ENCODE measurements at places on chromosomes 7 and 10.

DNA sequence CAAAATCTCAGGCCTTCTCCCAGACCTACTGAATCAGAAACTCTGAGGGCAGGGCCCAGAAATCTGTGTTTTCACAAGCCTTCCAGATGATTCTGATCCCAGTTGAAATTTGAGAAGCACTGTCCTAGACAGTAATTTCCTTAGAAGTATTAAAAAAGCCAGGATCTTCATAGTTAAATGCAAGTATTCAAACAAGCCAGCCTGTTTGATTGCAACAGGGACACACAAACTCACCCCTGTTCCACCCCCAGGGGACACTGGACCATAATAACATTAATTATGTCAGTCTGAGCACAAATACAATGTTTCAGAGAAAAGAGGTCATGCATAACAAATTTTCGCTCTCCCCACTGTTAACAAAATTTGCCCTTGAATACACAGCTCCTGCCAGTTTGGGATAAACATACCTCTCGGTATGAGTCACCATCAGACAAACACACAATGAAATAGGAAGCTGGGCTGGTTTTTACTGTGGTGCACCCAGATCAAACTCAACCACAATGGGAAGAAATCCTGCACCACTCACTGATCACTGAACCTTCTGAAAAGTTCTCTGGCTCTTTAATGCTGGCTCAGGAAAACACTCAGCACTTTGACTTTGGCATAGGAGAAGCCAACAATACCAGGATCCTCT, 34.3 kb downstream of the ABLIM1 start:
- DNase-seq = peak; percentile 41

GRCh38 chr7:69968969-69969556, 370.8 kb downstream of the AUTS2 start:
- no peak for DNase-seq

DNA sequence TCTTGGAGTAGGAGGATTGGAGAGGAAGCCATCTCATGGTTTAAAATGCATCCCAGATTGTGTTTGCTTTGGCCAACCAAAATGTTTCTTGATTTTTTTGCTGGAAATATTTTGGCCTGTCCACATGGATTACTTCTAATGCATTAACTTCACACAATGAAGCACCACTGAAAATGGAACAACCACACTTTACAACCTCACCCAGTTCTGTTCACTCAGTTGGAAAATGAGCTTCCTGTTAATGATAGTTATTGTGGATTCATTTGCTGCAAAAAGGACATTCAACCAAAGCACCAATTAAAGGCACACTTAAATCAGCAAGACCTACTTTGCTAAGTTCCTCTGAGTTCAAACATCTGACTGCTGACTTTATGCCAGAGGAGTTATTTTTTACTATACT, 11.3 kb upstream of the A1CF start:
- DNase-seq = no peak

DNA sequence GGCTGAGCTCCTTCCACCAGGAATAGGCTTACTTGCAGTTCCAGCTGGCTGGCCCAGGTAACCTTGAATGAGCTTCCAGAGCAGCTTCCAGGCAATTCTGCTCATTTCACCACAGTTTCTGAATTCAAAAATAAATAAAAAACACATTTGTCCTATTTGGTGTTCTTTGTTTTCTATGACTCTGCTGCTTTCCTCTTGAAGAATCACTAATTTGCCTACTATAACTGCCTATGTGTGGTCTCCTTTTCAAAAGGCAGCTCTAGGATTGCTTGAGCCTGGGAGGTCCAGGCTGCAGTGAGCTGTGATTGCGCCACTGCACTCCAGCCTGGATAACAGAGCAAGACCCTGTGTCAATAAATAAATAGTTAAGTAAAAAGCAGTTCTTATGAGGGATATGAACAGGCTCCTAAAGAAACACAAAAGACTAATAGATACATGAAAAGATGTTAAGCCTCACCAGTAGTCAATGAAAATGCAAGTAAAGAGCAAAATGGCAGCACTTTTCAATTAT, 19.5 kb upstream of the TNPO3 start:
- DNase-seq = no peak

GRCh38 chr10:119162452-119163092, 2.9 kb downstream of the SFXN4 start:
- DNase-seq = no peak

DNA sequence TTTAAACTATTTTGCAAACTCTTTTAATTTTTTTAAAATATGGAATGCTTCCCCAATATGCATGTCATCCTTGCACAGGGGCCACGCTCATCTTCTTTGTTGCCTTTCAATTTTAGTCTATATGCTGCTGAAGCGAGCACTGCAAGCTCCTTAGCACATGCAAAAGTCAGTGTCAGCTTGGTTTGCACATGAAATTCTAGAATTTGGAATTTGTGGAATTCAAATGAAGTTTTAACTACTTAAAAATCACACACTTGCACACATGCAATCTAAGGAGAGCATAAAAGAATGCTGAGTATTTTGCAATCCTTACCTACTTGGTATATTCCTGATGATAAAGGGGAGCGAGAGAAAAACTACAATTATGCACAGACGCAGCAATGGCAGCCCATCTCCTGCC, 78.3 kb upstream of the ATP6V0A4 start:
- DNase-seq = no peak

DNA sequence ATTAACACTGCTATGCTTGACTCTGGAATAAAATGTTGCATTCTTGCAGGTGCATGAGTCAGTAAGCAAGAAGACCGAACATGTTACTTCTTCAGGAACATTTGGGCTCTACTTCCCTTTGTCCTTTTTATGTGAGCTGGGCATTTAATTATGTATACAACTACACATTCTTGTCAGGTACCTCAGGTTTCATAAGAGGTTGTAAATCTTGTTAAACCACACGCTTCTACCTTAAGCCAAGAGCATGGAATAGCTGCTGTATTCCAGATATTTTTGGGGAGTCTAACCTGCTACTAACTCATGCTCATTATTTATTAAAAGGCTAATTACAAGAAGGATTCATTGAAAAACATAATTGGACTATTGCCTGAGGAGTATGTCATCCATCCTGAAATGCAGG, 414.2 kb upstream of the KLF6 start:
- no peak for DNase-seq

GRCh38 chr7:109377076-109377884, 807.6 kb downstream of the DNAJB9 start:
- DNase-seq = no peak

- no peak for DNase-seq
Measured at GRCh38 chr10:99809931-99810615, 27.6 kb downstream of the ABCC2 start.

Measured in hepatic stellate cell (primary cell).